NCI-H510A (cell line): ENCODE measurements at places on chromosomes 1 and 21.

GRCh38 chr1:23561076-23561812, 1.9 kb upstream of the ID3 start:
- no peak for DNase-seq

- DNase-seq = peak; percentile 44
Observed at GRCh38 chr1:154992721-154993571, 440 bp upstream of the LENEP start.

DNA sequence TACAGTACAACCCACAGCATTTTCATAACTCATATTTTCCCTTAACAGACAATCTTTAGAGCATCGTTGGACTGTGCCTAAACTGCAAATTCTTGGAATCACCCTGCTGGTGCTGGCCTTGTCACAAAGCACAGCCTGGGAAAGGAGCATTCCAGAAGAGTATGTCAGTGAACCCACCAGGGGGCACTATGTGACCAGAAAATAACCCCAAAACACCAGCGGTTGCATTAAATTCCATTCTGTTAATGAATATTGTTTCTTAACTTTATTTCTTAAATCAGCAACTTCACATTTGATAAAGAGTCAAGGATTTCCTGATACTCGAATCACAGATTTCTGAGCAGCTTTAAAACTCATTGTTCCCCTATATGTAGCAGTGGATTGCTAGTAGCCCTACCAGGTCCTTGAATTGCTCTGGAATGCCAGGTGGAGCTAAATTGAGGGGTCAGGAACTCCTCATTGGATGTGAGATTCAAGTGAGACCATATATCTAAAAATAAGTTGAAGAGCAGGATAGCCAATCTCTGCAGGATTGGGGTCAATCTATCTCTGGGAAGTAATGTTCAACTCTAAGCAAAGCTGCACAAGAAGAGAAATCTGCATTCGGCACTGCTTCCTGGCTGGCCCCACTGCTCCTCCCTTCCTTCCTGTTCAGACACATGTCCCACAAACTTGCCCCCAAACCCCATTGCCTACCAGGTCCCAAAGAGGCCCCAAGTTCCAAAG, 12.7 kb upstream of the RAB4A start:
- DNase-seq = peak; percentile 24

- no peak for DNase-seq
Observed at GRCh38 chr1:27496604-27497155, 6.7 kb upstream of the WASF2 start.

- no peak for DNase-seq
Observed at GRCh38 chr1:95951371-95952102, 717.5 kb downstream of the RWDD3 start.

DNA sequence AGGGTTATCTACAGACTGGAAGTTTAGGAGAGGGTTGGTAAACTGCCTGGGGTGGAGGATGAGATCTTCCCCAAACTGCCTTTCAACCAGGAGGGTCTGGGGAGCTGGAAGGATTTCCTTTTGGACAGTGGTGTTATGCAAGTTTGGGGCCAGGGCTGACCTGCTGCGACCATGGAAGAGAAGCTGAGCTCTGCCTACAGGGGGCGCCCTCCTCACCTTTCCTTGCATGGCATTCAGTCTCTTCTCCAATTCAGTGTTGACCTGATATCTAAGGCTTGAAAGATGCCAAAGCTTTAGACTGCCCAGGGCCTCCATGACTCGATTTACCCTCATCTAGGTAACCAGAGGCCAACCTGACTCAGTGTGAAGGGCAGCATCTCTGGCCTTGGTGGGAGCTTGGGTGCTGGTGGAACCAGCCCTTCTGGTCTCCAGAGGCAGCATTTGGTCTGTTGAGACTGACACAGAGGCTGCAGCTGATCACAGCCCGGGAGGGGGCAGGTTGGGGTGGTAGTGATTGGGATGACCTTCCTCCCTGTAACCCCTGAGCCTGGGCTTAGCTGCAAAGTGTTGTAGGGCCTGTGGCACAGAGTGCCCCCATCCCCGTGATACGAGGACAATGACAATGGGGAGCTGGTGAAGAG, 170.0 kb downstream of the GRIK3 start:
- peak; percentile 95 for DNase-seq

DNA sequence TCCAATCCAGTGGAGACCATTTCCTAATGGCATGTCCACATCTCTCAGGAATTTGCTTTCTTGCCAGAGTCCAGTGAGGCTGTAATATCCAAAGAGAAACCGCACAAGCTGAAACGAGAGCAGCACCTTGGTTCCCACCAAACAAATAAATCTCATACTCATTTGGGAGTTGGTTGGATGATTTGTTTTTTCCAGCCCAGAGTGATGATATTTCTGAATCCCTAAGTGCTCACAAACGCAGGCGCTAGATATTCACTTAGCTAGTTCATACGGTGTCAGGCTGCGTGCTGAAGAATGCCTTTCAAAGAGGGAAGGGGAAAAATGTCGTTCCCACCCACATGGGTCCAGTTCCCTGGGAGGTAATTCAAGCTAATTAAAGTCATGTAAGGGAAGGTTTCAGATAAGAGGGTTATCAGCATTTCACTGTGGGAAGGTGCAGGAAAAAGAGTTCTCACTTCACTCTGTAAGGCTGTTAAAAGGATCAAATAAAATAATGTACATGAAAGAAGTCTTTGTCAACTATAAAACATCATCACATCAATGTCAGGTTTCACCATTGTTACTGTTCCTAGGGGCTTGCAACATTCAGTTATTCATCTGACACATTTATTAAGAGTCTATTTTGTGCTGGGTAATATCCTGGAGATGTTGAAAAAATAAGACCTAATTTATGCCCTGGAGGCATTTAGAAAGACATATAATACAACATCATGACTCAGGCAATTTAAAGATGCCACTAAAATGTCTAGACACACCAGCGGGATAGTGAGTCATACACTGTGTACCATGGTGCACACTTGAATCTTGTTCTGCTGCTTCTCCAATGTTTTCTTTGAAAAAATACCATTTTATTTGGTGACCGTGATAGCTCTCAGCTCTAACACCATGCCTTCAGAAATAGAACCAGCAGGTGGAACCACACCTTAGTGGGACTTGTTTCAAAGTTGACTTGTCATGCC, 19.3 kb downstream of the DPT start:
- DNase-seq = no peak

GRCh38 chr21:41613533-41613909, 105.6 kb upstream of the TMPRSS2 start:
- no peak for DNase-seq
